ENCODE measurements at places on chromosomes 1 and 21. TPM values are rescaled to one million over a fixed set of nuclear protein-coding genes. Genes with fewer than 3 reads are reported as not detected.

Gene LCA5L
- 3.4 TPM for polyA plus RNA-seq

Gene ZFP69
- polyA plus RNA-seq, result 7.3 TPM

DNA sequence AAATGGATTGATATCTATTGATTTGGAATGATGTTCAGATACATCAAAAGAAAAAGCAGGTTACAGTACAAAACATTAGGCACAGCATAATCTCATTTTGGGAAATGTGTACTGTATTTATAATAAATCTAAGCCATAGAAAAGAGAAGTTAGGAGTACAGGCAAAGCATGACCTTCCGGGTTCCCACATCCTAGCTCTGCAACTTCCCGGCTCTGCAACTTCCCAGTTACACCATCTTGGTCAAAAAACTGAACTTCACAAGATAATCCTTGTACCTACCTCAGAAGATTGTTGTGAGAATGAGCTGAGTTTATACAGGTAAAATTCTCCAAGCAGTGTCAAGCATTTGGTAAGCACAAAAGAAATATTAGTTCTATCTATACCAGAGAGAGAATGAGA is 21.7 kb upstream of the SLC44A3 start:
- DNase-seq, result no peak

DNA sequence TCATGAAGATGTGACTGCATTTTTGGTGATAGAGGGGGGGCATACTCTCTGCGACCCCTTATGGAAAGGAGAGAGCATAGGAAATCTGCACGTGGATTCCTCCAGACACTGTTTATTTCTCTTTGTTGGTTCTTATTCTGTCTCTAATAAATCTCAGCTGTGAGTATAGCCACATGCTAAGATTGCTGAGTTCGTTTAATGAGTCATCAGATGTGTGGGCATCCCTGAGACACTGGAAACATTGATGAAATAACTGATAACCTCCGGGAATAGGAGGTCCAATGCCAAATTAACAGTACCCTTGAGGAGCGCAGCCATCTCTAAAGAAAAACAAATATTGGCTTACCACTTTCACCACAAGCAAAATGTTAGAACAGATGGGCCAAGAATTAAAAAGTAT is 880.2 kb upstream of the NEGR1 start:
- DNase-seq, result no peak

GRCh38 chr1:93605026-93605568 is 76.5 kb downstream of the BCAR3 start:
- no peak for DNase-seq

DNA sequence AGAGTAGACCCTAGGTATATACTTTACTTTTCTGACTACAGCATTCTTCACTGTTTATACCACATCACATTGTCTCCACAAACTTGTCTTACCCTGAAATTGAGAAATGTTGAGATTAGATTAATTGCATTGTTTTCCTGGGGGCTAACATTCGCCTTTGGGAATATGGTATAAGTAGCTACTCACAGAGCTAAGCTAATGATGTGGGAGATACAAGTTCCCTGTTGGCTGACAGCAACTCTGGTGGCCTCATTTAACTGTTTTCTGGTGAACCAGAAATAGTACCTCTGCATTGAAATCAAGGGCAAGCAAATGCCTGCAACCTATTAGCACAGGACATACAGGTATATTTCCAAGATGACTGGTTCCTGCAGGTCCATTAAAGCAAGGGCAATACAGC is 13.2 kb upstream of the VCAM1 start:
- no peak for DNase-seq

DNA sequence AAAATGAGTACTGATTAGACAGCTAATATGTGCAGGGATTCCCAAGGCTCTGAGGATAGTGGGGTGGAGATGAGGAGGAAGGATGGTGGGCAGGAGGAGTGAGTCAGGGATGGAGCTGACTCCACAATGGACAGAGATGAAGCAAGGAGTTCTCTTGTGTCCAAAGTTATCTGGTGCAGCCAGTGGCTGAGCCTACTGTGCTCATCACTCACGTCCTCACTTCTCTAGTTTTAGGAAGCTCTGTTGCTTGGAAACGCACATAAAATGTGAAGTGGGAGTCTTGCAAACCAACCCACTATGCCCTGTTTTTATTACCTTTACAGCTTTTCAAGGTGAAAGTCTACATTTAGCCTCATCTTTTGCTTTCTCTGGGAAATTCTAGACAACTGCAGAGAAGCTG is 36.5 kb upstream of the SAMD13 start:
- no peak for DNase-seq

GRCh38 chr1:114428083-114428754 is 82.8 kb downstream of the TRIM33 start:
- DNase-seq, result peak; percentile 33

- DNase-seq, result no peak
These were observed 25.9 kb downstream of the IVNS1ABP start for GRCh38 chr1:185291159-185291558.

GRCh38 chr1:203480084-203480483 is 4.5 kb downstream of the PRELP start:
- no peak for DNase-seq

DNA sequence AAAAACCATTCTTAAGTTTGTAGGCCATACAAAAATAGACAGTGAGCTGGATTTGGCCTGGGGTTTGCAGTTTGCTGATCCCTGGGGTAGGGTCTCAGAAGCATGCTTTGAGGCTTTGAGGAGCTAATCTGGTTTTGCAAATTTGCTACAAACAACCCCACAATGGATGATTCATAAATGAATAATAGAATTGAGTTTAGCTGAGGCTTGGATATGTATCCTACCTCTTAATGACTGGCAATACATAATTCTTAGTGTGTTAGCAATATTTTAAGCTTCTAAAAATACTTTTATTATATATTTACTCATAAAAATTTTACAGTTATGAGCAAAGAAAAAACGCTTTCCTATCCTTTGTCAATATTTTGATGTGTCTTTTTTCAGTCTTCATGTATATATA is 50.6 kb downstream of the ROR1 start:
- no peak for DNase-seq

DNA sequence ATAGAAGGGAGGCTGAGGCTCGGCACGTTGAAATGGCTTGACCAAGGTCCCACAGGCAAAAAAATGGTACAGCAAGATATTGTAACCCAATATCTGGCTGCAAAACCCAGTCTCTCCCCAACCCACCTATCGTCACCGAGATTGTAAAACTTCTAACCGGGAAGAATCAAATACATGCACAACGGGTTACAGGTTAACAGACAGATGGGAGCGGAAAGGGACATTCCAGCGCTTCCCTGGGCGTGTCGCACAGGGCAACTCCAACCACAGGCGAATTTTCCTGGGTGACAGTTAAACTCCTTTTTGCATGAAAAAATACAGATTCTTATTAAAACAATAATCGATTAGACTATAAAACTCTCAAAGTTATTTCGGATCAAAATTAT is 31.8 kb upstream of the JUN start:
- peak; percentile 27 for DNase-seq

GRCh38 chr1:245051349-245052221 is 103.2 kb upstream of the KIF26B start:
- peak; percentile 90 for DNase-seq

GRCh38 chr1:5711079-5711478 is 281.1 kb downstream of the NPHP4 start:
- DNase-seq, result no peak

DNA sequence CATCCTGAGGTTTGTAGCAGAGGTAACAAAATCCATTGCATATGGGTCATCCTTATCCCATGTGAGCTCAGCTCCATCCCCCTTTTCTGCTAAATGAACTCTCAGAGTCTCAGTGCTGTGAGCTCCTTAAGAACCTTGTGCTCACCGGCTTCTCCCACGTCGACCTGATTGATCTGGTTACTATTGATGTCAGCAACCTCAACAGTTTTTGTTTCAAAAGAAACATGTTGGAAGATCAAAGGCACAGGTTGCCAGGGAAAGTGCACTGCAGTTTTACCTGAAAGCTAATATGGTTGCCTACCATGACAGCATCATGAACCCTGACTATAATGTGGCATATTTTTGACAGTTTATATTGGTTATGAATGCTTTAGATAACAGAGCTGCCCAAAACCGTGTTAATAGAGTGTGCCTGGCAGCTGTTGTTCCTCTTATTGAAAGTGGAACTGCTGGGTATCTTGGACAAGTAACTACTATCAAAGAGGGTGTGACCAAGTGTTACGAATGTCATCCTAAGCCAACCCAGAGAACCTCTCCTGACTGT is 131.4 kb downstream of the HS2ST1 start:
- no peak for DNase-seq
